NCI-H446 (cell line): ENCODE measurements at places on chromosomes 16 and 17.

DNA sequence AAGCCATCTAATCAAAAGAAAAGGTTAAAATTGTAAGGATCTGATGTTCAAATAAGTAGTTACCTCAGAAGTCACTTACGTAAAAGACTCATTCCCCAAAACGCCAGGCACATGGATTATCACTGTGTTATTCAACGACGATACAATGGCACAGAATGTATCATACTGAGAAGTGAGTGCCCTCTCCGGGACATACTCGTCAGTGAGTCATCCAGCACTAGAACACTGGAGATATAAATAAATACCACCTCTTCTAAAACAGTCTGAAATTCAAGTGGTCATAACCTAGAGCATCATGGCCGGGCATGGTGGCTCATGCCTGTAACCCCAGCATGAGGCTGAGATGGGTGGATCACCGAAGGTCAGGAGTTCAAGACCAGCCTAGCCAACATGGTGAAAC, 24.9 kb downstream of the USP31 start:
- DNase-seq = no peak

- DNase-seq = no peak
Measured at GRCh38 chr17:82378741-82379021, 7.1 kb downstream of the UTS2R start.

DNA sequence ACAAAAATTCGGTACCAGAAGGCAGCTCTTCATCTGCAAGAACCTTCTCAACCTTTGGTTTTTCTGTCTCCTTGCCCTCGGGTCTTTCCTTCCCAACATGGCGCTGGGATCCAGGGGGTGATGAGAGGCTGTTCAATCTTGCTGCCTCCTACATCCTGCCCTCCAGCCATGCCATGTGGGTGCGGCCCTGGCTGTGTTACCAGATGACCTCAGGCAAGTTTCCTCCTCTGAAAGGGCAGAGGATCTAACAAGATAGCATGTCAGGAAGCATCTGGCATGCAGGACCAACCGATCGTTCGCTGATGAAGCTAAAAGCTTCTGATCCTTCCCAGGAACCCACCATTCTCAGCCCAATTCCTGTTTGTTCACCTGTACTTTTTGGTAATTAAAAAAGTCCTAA, 36.8 kb upstream of the BCAR1 start:
- no peak for DNase-seq

- DNase-seq = no peak
Measured at GRCh38 chr16:30186782-30187555, 3.6 kb downstream of the CORO1A start.

GRCh38 chr16:56233795-56234566, 42.7 kb downstream of the GNAO1 start:
- DNase-seq = no peak

GRCh38 chr16:87582216-87582965, 19.9 kb upstream of the JPH3 start:
- peak; percentile 8 for DNase-seq

DNA sequence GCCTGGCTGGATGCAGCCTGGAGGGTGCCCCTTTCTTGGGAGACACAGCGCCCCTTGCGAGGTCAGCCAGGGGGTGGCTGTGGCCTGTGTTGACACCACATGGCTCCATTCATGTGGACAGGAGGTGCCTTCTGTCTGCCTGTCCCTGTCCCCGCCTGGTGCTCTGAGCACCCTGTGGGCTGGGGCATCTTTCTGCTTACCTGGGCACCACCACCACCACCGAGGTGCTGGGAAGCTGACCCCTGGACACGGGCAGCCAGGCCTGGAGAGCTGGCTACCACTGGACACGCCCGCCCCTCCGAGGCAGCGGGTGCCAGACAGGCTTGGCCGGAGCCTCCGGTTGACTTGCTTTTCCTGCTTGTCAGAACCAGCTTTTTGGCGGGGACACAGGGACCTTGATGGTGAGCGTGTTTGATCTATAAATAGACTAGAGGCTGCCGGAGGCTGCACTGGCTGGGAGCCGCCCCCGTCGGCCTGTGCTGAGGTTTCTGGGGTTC, 121.3 kb upstream of the GSE1 start:
- DNase-seq = no peak

DNA sequence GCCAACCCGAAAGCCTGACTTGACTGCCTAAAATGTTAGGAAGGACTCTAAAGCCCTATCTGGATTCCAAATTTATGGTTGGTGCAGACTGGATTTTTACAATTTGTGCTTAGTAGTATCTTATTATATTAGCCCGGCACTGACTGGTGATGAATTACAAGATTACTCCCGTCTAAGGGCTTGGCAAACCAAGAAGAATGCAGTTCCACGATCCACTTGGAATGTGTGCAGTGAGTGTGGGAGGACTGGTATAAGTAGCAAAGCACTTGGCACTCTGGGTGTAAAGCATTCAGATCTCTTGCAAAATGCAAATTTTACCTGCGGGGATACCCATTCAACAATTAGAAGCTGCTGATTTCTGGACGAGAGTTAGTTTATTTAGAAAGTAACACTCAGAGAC, 539.4 kb downstream of the MAF start:
- DNase-seq = no peak

DNA sequence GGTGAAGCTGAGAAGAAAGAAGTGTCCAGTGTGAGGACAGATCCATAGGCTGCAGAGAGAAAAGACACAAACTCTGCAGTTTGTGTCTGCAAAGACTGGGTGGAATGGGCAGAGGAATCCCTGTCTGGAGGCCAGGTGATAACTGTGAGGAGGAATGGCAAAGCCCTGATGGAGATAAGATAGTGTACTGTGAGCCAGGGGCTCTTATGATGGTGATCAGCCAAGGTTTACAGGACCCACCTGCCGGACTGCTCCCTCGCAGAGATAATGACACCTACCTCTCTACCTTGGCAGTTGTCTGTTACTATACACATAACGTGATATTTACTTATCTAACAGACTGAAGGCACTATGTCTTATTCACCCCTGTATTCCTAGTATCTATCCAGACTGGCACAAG, 92.6 kb upstream of the ASIC2 start:
- DNase-seq = no peak

DNA sequence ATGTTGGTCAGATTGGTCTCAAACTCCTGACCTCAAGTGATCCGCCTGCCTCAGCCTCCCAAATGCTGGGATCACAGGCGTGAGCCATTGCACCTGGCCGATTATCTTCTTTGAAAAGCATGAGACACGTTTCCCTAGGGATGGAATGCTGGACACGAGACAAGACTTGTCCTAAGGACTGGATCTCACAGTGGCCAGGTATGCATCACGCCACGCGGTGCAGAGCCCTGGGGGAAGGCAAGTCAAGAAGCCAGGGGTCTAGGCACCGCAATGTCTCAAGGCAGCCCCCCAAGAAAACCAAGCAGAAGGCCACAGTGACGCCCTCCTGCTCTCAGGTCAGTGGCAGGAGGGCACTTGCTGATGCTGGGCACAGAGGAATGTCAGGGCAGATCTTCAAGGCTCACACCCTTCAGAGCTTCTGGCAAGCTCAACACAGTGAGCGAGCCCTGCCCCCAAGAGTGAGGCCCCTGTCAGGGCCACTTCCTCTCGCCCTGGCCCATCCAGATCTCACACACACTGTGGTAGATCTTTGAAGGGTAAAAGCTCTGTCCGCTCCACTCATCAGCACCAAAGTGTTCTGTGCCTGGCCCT, 134.7 kb downstream of the ZNF778 start:
- DNase-seq = no peak

GRCh38 chr16:57688987-57689761, 5.4 kb upstream of the DRC7 start:
- no peak for DNase-seq

DNA sequence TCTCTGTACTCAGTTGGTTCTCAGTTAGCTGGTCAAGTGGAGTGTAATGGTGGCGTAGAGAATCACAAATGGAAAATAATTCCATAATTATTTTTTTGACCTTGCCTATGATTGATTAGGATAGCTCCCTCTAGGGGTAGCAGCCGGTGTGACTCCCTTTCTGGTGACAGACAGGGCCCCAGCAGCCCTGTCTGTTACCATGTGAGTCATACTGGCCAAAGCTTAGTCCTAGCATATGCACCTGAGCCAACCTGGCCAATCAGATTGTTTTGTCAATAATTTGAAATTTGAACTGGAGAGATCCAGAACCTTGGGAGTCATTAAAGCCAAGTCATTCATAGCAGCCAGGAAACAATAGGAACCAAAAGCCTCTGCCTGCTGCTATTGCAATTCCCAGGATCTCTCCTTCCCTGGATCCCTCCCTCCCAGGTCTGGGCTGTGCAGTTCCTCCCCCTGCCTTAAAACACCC, 5.6 kb downstream of the PNPO start:
- DNase-seq = peak; percentile 69

DNA sequence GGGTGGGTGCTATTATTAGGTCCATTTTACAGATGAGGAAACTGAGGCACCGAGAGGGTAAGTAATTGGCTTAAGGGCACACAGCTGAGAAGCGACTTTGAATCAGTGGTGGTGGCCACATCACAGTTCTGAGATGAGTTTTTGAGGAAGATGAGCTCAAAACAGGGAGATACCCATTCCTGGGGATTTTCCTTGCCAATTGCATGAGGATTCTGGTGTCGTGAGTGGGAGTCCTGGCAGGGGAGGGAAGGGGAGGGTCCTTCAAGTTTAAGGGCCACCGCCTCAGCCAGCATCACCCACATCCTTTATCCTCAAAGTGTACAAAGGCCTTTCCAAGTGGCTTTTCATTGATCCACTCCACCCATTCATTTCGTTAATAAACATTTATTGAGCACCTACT, 45.3 kb downstream of the IL21R start:
- no peak for DNase-seq

DNA sequence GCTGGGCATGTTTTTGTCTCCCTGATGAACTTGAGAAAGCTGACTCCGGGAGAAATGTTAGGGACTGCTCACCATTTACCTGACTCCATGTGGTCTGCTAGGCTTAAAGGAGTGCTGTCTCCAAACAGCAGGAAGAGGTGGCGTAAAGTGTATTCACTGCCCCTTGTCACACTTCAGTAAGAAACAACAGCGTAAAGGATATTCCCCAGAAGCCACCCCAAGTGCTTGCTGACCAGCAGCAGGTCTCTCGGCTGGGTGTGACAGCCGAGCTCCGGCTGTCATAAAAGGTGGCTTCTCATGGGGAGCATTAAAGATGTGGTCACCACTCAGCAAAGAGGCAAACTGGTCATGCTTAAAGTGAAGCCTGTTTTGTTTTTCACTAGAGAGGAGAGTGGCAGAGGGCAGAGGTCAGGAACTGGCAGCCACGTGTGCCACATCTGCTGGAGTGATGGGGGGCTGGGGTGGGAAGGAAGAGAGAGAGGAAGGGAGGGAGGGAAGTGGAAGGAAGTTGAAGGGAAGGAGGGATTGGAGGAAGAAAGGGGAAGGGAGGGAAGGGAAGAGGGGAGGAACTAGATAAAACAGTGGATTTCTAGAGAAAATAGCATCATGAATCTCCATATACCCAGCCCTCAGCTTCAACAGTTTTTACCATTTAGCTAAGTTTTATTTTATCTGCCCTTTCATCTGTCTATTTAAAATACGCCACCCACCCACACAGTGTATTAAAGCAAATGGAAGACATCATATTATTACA, 119.3 kb downstream of the CLEC16A start:
- DNase-seq = no peak

GRCh38 chr17:29716566-29716965, 93.9 kb upstream of the CORO6 start:
- no peak for DNase-seq

DNA sequence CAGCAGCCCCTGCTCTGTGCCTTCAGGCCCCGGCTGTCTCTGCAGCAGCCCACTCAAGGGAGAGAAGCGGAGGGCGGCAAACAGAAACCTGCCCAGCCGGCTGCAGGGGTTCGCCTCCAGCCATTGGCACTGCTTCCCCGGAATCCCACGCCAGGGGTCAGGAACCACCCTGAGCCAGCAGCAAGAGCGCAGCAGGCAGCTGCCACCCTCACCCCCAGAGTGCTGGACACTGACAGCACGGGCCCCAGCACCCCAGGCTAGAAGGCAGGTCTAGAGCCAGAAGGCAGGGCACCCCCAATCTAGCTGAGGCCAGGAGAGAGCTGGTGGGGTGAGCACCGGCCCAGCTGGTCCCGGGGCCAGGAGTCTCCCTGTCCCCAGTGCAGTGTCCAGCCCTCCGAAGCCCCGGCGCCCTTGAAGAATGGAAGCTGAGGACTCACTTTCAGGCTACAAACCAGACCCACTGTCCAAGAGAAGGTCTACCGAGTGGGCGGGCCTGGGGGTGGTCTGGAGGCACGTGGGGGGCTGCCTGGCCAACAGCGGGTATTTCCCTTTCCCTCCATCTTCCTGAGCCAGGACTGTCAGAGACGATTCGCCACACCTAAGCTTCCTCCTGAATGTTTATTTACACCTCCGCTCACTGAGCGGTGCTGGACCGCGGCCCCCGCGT, 8.4 kb downstream of the UBALD2 start:
- DNase-seq = no peak

GRCh38 chr16:8818504-8819270, 21.0 kb downstream of the PMM2 start:
- no peak for DNase-seq

DNA sequence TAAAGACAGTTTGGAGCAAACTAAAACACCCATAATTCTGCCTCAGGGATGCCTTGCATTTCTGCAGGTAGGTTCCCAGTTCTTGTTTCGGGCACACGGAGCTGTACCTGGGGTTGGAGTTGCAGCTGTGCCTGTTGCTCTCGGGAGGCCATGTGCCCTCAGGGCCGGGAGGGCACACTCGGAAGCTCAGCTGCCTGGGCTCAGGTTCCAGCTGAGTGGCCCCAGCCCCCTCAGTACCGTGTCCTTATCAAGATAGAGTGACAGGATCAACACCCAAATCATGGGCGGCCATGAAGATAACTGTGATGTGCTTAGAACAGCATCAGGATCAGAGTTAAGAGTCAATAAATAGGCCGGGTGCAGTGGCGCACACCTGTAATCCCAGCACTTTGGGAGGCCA, 107.9 kb downstream of the SNX29 start:
- DNase-seq = no peak

DNA sequence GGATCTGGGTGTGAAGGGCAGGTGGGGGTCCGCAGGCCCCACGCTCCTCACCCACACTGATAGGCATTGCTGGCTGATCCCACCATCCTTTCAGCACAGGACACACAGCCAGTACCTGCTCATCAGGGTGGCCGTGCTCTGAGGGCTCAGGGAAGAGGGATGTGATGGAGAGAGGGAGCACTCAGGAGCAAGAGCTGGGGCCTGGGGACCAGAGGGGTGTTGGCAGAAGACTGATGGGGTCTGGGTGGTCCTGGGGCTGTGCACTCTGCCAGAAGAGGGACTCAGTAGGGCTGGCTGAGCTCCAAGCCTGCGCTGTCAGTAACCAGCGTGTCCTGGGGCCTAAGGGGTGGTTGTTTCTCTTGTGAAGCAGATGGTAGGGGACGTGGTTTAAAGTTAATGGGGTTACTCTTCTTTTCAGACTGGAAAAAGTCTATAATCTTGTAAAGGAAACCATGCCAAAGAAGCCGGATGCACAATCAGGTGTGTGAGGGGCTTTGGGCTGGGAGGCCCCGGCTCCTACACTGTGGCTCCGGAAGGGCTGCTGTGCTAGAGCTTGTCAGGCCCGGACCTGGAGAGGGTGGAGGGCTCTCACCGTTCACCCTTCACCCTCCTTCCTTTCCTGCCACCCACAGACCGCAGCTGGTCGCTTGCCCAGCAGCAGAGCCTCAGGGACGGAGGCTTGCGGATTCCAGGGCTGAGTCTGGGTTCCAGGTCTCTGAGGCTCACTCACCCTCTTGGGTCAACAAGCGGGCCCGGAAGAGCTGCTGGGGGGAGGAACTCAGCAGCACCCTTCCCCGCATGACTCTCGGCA, 27.8 kb downstream of the POLR3E start:
- no peak for DNase-seq

- no peak for DNase-seq
Measured at GRCh38 chr17:59607817-59608403, 11.8 kb upstream of the CLTC start.

- no peak for DNase-seq
Measured at GRCh38 chr17:48439110-48439850, 9.3 kb upstream of the SKAP1 start.
